Activated CD4-positive, alpha-beta T cell treated with anti-CD3 and anti-CD28 coated beads for 4 hours (primary cell): ENCODE measurements at places on chromosomes 2 and 18.

DNA sequence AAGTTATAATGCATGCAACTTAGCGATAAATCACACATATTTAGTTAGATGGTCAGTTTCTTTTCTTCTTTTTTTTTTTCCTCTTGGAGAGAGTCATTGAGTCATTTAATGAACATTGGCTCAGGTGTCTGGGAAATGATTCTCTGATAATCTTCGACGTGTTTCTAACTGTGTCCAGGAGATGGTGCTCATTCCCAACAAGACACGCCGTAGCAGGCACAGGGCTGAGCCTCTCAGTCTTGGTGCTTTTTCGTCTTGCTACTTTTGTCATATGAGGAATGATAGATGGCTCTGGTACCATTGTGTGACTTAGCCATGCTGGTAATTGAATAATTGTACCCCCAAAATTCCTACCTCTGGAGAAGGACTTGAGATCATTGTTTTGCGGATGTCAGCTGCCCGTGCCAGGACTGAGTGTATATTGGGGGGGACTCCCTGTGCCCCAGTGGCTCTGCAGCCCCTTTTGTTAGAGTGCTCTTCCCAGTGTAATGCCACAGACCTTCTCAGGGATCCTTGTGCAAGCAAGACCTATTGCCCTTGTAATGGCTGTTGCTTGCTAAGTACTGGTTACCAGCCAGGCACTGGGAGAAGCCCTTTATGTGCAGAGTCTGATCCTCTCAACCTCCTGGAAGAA, 107.6 kb upstream of the CYRIA start:
- DNase-seq, result no peak

GRCh38 chr2:284896-285492, 2.9 kb downstream of the ALKAL2 start:
- no peak for DNase-seq

DNA sequence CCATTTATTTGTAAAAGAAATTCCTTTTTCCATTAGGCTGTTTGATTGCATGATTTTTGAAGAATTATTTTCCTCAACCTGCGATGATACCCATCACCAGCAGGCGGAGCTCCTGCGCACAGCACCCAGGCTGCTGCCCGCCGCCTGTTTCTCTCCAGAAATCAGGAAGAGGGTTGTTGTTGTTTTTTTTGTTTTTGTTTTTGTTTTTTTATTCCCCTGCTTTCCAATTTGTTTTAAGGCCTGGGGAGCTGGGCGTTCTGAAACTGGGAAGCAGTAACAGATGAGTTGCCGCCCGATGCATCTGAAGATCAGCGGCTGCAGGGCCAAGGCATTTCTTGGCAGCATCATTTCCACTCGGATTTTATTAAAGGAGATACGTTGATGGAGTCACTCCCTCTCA, 132.1 kb downstream of the MBP start:
- DNase-seq, result peak; percentile 42

DNA sequence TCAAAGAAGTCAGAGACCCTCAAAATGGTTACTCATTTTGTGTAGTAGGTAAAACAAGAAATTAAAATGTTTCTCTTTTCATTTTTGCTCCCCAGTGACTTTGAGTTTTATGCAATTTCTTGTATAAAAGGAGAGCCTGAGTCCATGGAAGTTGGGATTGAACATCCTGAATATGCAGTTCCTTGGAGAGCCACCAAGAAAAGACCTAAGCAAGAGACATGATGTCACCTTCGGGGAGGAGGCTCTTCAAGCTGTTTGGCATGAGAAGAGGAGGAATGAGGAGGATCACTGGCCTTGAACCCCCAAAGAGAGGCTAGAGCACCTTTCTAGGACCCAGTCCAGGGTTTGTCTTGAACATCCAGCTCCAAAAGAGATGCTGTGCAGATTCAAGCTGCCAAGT, 83.5 kb upstream of the STPG4 start:
- no peak for DNase-seq

DNA sequence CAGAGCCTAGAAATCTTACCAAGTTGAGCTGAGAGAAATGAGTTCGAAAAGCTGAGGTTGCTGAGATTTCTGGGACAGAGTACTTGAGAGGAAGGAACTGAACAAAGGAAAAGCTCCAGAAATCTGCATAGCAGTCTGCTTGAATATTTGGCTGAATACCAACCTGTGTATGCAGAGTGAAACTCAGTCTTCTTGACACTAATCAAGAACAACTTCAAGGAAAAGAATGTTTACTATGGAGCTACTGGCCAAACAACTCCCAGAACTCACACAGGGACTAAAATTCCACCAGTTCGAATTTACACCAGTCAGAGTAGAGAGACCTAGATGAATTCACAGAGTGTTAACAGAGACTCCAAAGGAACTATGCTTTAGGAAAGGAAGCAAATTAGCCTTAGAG, 66.5 kb downstream of the USP37 start:
- DNase-seq, result no peak

- no peak for DNase-seq
These were observed 21.0 kb downstream of the MIB1 start for GRCh38 chr18:21761471-21762115.

GRCh38 chr18:10063489-10063888, 149.7 kb downstream of the VAPA start:
- DNase-seq, result no peak

DNA sequence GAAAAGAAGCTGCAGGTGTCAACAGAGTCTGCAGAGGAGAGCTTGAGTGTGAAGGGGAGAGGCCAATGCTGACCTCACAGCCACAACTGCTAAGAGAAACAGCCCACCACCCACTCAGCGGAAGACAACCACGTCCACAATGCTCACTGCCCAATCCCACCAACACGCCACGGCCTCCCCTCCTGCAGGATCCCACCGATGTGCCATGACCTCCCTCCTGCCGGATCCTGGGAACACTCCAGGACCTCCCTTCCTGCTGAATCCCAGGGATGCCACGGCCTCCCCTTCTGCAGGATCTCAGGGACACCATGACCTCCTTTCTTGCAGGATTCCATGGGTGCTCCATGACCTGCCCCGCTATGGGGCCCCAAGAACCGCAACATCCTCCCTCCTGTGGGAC, 267.7 kb downstream of the TWIST2 start:
- DNase-seq, result no peak

- no peak for DNase-seq
These were observed 246.1 kb downstream of the NDUFA10 start for GRCh38 chr2:239778861-239779558.

DNA sequence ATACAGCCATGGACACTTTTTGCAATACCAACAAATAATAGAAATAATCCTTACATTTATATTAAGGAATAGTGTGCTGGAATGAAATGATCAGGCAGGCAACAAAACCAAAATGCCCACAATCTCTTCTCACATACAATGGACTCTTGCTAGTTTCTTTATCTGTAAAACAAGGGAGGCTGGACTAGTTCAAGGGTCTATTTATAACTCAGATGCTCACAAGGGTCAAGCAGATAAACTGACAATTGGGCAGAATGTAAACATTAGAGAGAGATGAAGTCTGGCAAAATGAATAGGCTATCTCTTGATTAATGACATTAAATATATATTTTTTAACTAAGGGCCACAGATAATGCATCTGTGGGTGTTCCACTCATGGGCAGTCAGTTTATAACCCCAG, 11.4 kb downstream of the PPIL3 start:
- DNase-seq, result no peak

DNA sequence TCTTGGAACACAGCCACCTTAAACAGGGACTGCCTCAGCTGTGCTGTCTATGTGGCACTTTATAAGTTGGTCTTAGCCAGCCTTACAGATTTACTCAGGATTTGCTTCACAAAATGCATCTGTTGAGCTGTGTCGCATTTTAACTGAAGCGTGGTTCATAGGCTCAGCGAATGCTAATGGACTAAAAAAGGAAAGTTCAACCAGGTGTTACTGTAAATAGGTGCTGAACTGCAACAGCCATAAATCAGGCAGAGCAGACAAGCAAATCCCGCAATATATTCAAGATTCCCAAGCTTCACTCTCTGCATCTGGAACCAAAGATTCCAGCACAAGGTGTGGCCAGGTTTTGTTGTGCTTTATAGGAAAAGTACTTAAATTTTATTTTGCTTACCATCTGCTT, 130.0 kb downstream of the EPHA4 start:
- DNase-seq, result no peak

- no peak for DNase-seq
These were observed 24.9 kb downstream of the HTR2B start for GRCh38 chr2:231099918-231100317.

DNA sequence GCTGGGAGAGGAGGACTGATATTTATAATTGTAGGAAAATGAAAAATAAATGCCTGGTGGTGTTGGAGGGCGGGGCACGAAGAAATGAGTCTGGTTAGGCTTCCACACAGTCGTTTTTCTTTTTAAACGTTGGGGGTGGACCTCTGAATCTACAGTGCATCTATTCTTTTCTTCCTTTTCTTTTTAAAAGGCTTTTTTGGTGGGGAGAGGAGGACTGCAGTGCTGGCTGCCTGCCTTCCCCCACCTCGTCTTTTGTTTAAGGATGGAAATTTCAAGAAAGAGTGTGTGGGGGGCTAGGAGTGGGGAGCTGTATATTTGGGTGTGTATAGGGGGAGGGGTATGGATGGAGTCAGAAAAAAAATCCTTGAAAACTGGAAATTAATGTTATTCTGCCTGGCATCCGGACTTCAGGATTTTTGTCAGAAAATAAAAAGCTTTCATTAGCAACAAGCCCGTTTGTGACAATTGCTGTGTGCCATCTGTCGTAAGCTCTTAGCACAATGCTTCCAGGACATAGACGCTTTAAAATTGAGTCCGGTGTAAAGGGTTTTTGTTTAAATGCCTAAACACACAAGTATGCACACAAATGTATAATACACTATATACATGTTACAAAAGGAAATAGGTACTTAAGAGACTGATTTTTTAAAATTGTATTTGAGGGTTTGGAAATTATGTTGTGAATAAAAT, 1.1 kb downstream of the MAP2 start:
- DNase-seq, result no peak
